ENCODE measurements at places on chromosomes 5 and 9.

DNA sequence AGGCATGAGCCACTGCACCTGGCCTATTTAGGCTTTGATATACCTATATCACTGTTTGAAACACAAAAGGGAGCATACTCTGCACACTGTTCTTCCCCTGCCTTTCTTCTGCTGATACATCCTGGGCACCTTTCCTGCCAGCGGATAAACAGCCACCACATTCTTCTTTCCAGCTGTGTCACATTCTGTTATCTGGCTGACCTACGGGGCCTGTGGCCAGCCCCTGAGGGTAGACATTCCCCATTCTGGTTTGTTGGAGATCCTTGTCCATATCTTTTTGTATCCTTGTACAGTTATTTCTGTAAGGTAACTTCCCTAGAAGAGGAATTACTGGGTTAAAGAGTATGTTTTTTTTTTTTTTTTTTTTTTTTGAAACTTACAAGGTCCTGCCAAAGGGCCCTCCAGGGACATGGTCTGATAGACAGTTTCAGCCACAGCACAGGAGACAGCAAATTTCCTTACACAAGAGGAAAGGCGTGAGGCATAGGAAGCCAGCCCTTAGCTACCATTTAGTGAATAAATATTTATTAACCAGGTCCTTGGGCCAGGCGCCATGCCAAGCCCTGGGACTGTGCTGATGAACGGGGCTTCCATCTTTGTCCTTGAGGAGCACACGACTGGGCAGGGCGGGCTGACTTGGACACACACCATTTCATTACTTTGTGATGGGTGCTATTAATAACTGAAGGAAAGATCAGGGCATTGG, 57.8 kb downstream of the ERGIC1 start:
- no peak for DNase-seq

GRCh38 chr5:80668016-80668969, 13.5 kb upstream of the DHFR start:
- DNase-seq: no peak

- DNase-seq: no peak
Observed at GRCh38 chr5:50564079-50564478, 102.4 kb upstream of the PARP8 start.

- no peak for DNase-seq
Observed at GRCh38 chr5:141735823-141736222, 53.8 kb upstream of the ARAP3 start.

GRCh38 chr9:21434202-21435014, 5.8 kb upstream of the IFNA1 start:
- DNase-seq: no peak

GRCh38 chr9:114852050-114852594, 46.3 kb upstream of the TNFSF15 start:
- no peak for DNase-seq

- DNase-seq: no peak
Observed at GRCh38 chr9:1964093-1964492, 51.1 kb upstream of the SMARCA2 start.

- DNase-seq: no peak
Observed at GRCh38 chr5:99460701-99461100, 531.9 kb upstream of the CHD1 start.

DNA sequence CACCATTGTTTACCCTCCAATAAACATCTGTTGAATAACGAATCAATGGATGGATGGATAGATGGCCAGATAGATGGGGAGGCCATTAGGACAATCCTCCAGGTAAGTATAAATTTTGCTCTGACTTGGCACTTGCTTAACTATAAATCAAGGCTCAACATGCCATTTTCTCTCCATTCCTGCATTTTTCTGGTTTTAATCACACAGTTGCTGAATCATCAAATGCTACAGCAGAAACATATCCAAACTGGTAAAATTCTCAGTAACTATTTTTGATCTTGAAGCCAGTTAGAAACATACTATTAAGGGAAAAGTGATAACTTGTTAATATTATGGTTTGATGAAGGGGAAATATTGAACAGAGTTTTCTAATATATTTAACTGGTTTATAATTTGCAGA, 71.5 kb upstream of the MTAP start:
- DNase-seq: no peak

GRCh38 chr9:134606951-134607731, 34.5 kb upstream of the COL5A1 start:
- no peak for DNase-seq

- no peak for DNase-seq
Observed at GRCh38 chr5:73686912-73687311, 60.9 kb downstream of the ARHGEF28 start.

DNA sequence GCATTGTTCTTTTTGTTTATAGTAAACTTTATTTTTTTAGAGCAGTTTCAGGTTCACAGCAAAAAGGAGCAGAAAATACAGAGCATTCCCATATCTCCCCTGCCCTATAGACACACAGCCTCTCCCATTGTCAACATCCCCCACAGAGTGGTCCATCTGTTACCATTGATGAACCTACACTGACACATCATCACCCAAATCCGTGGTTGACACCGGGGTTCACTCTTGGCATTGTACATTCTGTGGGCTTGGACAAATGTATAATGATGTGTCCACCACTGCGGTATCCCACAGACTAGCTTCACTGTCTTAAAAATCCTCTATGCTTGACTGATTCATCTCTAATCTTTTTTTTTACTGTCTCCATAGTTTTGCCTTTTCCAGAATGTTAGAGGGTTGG, 120.7 kb upstream of the SPATA31C2 start:
- DNase-seq: no peak

- no peak for DNase-seq
Observed at GRCh38 chr9:115415450-115415849, 297.5 kb upstream of the TNC start.

- DNase-seq: no peak
Observed at GRCh38 chr5:121313886-121314285, 537.8 kb upstream of the FTMT start.

GRCh38 chr9:88826181-88826580, 165.1 kb upstream of the S1PR3 start:
- no peak for DNase-seq
